Bone marrow (tissue), 2 donors: ENCODE measurements at places on chromosomes 12 and 14.

DNA sequence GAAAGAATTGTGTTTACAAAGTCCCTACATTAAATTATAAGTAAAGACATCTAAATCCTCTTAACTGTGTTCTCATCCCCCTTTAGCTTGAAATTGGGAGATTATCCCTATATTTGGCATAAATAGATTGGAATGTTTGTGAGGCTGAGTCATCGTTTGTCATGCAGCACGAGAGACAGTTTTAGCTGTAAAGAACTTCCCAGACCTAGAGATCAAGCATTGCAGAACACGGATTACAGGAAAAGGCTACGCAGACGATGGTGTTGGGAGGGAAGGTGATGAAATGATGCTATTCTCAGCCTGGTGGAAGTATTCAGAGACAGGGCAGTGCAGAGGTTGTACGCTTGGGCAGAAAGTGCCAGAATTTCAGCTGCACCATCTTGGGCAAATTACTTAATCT is 93.8 kb downstream of the PTPRB start:
- DNase-seq, result no peak

- DNase-seq, result no peak
Measured at GRCh38 chr12:24172031-24172772, 222.7 kb upstream of the SOX5 start.

GRCh38 chr12:52029685-52030084 is 21.6 kb upstream of the NR4A1 start:
- no peak for DNase-seq

- DNase-seq, result no peak
Measured at GRCh38 chr14:78028471-78028870, 141.7 kb upstream of the NRXN3 start.

GRCh38 chr14:92005019-92005418 is 34.8 kb downstream of the TRIP11 start:
- DNase-seq, result no peak

GRCh38 chr14:63200035-63200740 is 4.1 kb upstream of the RHOJ start:
- DNase-seq, result no peak

DNA sequence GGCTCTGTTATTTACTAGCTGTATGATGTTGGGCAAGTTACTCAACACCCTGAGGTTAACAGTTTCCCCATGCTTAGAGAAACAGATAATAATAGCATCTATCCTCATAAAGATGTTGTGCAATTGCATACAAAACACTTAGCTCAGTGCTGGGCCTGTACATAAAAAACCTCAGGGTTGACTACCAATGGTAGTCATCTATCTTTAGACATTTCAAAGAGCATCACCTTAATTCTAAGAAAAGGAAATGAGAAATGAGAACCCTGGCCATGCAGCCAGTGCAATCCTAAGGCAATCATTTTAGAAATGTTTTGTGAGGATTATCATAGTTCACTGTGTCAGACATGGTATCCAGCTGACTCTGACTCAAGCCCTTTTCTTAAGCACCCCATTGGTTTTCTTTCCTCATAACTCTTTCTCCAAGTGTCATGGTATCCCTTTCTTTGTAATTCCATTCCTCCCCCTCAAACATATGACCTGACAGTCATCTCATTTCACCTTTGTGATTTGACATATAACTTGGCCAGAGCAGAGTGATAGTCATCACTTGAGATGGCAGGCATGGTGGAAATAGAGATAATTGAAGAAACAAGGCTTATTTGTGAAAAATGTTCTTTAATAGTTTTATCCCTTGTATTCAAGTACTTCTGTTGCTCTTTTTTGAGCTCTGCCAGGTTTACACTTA is 29.5 kb upstream of the OSBPL8 start:
- DNase-seq, result no peak

GRCh38 chr12:131671871-131672270 is 39.0 kb upstream of the SFSWAP start:
- no peak for DNase-seq

DNA sequence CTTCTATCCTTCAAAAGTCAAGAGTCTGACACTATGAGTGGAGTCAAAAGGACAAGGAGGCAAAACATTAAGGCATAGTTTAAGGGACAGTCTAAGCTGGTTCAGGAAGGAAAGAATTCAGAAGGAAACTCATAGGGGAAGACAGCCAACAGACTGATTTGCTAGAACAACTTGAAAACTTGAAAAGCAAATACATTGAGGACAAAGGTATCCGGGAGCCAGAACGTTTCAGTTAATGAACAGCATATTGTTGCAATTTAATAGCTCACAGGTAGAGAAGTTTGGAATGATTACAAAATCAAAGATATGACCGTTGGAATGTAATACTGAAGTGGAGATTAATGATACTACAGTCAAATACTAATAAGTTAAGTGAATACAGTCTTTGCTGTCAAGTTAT is 312.8 kb upstream of the RPL10L start:
- no peak for DNase-seq

DNA sequence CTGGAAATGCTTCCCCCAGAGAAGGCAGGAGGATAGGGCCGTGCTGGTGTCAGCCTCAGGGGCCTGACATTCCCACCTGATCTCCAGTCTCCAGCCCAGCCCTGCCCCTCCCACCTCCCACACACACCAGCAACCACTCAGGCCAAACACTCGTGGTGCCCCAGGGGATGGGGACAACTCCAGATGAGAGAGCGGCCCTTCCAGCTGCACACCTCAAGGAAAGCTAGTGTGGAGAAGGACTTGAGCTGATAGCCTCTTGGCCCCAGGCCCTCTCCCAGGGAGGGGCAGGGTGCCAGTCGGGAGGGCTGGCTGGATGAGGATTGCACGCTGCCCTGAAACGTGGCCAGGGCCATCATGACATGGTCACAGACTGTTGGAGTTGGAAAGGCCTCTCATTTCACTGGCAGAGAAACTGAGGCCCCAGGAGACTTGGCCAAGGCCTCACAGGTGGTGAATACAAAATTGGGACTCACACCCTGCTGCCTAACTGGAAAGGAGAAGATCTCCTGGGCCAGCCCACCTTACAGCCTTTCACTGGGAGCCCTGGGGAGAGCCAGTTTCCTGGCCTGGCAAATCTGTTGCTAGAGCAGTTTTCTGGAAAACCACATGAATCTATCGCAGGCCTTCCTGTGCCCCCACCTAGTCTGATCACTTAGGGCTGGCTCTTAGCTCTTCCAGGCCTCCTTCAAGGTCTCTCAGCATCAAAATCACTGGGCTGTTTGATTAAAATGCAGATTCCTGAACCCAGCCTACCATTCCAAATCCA is 52.1 kb downstream of the IRF2BPL start:
- DNase-seq, result no peak

- no peak for DNase-seq
Measured at GRCh38 chr14:34571771-34572170, 32.3 kb upstream of the EAPP start.

- no peak for DNase-seq
Measured at GRCh38 chr12:113921430-113921829, 44.7 kb downstream of the RBM19 start.

DNA sequence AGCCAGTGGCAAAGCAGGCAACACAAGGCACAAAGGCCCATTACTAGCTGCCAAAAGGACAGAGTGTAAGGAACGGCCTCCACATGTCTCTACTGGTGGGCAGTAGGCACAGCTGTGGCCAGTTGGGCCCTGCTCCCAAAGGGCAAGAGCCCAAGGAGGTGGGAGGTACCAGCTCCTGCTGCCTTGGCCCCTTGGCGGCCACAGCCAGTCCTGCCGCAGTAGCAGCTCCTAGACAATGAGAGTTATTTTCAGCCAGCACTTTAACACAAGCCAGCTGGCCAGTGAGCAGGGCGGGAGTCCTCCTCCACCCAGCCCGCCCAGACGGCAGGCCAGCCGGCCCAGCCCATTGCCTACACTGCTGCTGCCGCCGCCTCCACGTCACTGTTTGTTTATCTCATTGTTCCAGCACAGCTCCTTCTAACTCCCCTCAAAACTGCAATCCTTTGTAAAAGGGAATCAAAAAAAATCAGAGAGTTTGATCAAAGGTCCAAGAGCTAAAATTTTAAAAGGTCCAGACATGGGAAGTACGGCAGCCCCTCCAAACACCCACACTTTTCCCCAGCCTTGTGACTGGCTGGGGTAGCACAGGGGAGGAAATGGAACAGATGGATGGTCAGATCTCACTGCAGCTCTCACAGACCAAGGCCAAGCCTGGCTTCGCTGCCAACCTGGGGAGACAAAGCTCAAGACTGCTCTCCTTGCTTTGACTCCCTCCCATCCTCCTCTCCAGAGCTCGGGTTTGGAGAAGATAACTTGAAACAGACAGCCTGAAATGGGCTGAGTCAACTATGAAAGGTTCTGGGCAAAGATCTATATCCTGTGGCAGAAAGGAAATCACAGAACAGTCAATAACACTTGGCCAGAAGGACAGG is 33.5 kb downstream of the FMNL3 start:
- no peak for DNase-seq

DNA sequence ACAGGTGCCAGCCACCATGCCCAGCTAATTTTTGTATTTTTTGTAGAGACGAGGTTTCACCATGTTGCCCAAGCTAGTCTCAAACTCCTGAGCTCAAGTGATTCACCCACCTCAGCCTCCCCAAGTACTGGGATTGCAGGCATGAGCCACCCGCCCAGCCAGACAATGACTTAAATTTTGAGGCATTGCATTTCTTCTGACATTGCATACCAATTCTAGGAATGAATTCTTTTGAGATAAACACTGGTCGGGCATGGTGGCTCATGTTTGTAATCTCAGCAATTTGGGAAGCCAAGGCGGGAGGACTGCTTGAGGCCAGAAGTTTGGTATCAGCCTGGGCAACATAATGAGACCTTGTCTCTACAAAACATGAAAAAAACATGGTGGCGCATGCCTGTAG is 2.5 kb upstream of the CELA1 start:
- DNase-seq, result no peak

GRCh38 chr12:106647793-106648514 is 65.2 kb downstream of the RFX4 start:
- no peak for DNase-seq

DNA sequence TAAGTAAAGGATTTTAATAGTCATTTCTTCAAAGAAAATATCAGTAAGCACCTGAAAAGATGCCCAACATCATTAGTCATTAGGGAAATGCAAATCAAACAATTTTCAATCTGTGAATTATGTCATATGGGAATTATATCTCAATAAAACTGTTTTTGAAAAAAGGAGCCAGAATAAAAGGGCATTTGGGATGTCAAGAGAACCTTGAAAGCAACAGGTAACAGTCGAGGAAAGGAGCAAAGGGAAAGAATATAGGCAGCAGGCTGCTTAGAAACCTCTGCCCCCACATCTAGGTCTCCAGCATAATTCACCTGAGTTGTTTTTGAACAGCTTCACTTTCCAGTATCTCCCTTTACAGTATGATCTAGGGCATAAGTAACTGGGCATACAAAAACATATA is 12.2 kb downstream of the RAD9B start:
- DNase-seq, result no peak

DNA sequence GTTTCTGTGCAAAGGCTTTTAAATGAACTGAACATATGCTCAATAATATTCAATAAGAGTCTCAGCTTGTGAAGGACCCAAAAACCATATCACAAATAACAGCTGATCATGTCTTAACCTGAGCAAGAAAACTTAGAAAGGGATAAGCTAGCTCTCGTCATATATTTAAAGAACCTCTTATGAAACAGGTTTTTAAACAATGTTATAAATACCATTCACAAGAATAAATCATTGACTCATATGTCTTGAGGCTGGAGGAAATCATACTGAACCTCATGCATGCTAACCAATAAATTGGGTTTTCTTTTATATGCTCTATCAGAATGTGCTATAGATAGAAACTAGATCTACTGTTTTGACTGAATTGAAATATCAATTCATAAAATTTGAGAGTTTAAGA is 426.9 kb downstream of the NOVA1 start:
- no peak for DNase-seq

- DNase-seq, result no peak
Measured at GRCh38 chr12:94265539-94265938, 117.2 kb downstream of the PLXNC1 start.

DNA sequence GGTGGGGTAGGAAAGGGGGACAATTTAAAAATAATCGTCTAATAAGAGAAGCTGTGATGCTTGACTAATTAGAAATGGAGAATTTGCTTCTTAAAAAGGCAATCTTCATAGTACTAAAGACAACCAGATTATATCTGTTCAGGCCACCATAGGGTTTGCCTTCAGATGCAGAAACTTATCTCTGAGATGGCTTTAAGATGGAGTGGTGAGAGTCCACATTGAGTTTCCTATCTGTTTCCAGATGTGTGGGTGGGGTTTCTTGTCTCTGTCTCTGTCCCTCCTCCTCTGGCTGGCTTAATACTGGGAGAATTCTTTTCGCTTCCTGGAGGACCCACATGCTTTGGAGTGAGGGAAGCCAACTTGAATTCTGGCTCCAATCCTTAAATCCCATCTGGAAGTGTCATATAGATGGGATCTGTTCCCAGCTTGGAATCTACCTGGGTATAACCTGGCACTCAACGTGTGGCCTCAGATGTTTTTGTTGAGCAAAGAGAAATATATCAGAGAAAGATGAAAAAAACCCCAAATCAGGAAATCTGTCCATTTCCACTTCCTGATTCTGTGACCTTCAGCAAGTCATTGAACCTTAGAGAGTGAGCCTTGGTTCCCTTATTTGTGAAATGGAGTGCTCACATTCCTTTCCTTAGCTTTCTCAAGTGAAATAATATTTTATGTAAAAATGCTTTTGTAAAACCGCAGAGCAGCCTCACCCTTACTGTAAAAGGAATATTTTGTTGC is 66.4 kb downstream of the CHST11 start:
- peak; percentile 8 for DNase-seq

DNA sequence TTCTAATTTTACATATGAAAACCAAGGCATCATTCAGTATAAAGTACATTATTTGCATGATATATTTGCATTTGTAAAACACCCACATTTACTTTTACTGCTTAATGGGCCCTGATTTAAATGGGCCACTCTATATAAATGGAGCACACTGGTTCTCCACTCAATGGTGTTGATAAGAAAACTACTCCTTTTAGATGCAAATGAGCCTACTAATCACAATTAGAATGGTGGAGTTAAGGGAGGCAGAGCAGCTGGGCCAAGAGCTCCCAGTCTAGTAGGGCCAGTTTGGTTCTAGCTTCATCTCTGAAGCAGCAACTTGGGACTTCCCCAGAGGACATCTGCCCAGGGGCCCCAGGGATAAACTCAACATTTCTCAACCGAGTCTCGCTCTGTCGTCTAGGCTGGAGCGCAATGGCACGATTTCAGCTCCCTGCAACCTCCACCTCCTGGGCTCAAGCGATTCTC is 120.7 kb downstream of the FOXN3 start:
- no peak for DNase-seq

GRCh38 chr12:128818065-128819022 is 5.4 kb downstream of the SLC15A4 start:
- no peak for DNase-seq

DNA sequence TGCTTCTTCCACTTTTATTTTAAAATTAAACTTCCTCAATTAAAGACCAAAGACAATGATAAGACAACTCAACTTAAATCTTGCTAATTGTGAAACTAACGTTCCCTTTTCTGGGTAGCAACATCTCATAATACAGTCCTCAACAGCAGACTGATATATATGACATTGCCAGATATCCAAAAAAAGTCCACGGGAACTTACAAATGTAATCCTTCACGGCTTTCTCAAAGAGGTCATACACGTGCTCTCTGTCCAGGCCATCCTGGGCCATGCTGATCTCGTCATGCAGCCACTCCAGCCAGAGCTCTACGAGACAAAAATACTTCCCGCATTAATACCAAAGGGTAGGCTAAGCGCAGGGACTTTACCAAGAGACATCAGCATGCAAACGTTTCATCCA is 13.3 kb downstream of the SART3 start:
- DNase-seq, result no peak

GRCh38 chr12:64070454-64070853 is 151.6 kb downstream of the KICS2 start:
- no peak for DNase-seq

GRCh38 chr12:113759135-113759534 is 207.0 kb downstream of the RBM19 start:
- DNase-seq, result no peak

- DNase-seq, result no peak
Measured at GRCh38 chr14:97578982-97579548, 781.9 kb downstream of the VRK1 start.
